ENCODE measurements at places on chromosomes 7 and 10.

DNA sequence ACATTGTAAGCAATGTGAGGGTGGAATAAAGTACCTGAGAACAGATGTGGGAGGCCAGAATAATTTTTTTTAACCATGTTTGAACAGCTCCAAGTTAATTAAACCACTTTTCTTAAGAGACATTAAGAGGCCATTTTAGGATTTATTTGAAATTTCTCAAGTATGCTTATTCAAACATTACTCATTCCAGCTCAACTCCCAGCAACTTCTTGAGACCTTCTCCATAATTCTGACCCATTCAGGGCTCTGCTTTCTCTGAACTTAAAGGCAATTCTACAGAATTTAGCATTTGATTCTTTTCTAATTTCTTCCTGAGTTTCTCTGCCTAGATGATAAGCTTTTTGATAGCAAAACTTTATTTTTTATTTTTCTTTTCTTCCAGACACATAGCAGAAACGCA lies 314.5 kb downstream of the CAMK1D start:
- no peak overlapping the region for H3K4me3 ChIP-seq
- no peaks in the 10 kb centered on the region for H3K36me3 ChIP-seq
- H3K27me3 ChIP-seq: no peaks in the 10 kb centered on the region

GRCh38 chr10:91051829-91052228 lies 130.9 kb upstream of the ANKRD1 start:
- no peak overlapping the region for H3K4me3 ChIP-seq
- no peaks in the 10 kb centered on the region for H3K36me3 ChIP-seq
- peaks cover 4% of the 10 kb centered on the region for H3K4me1 ChIP-seq
- H3K27ac ChIP-seq: no peak overlapping the region
- no peaks in the 10 kb centered on the region for H3K27me3 ChIP-seq

GRCh38 chr7:142450206-142450605 lies 192.3 kb upstream of the PRSS58 start:
- H3K4me3 ChIP-seq: no peak overlapping the region
- no peak for DNase-seq
- no peak overlapping the region for H3K27ac ChIP-seq
- no peaks in the 10 kb centered on the region for H3K27me3 ChIP-seq
- peaks cover 10% of the 10 kb centered on the region for H3K4me1 ChIP-seq

GRCh38 chr10:86979296-86979818 lies 11.1 kb downstream of the ADIRF start:
- no peak overlapping the region for H3K4me3 ChIP-seq
- H3K4me1 ChIP-seq: peaks cover 1% of the 10 kb centered on the region
- no peaks in the 10 kb centered on the region for H3K27me3 ChIP-seq
- H3K27ac ChIP-seq: no peak overlapping the region
- H3K36me3 ChIP-seq: no peaks in the 10 kb centered on the region

DNA sequence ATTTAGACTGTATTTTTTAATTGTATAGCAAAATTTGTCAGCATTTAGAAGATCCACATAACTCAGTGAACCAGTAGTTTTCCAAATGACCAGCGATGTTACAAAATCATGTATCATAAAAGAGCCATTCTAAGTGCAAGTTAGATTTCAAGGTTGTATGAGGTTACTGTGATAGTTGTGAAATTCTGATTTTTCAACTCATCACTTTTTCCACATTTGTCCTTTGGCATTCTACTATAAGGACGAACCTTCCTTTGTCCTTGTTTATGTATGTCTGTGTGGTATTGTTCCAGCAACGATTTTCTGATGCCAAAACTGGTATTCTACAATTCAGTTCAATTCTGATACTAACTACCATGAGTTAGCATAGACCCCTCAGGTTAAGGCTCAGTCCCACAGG lies 64.2 kb downstream of the TAX1BP1 start:
- H3K27ac ChIP-seq: no peak overlapping the region
- no peaks in the 10 kb centered on the region for H3K27me3 ChIP-seq
- no peak overlapping the region for H3K4me3 ChIP-seq
- H3K36me3 ChIP-seq: peaks cover 2% of the 10 kb centered on the region

DNA sequence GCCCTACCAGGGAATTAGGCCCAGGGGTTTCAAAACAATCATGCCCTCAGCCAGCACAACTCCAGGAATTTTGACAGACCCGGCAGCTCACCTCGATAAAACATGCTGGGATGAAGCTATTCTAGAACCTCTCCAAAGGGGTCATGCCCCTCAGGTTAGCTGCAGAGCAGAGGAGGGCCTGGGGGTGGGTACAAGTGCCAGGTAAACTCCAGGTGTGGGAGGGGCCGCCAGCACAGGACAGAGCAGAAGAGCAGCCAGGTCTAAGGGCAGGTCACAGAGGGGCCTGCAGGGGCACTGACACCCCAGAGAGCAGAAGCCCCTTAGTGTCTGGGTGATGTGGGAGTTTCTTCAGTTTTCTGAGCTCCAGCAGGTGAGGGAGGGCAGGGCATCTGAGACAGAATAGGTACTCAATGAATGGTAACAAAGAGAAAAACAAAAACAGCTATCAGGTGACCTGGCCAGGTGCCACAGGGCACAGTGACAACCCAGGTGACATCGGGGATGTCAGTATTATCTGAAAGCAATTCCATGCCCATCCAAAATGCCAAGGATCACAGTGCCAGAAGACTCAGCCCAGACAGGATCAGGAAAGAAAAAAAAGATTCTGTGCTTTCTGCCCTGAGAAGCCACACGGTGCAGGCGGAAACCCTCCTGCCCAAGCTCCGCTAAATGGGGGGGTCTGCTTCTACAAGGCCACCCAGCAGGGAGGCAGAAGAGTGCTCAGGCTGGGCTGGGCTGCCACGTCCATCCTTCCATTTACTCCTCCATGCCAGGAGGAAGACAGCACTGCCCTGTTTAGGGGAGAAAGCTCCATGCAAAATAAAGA lies 104.5 kb downstream of the TNS3 start:
- peaks cover 70% of the 10 kb centered on the region for H3K4me1 ChIP-seq
- no peak overlapping the region for H3K4me3 ChIP-seq
- no peaks in the 10 kb centered on the region for H3K27me3 ChIP-seq
- no peak for DNase-seq
- H3K27ac ChIP-seq: no peak overlapping the region
